ENCODE measurements at places on chromosomes 2 and 18.

- DNase-seq: no peak
Measured at GRCh38 chr2:190811811-190812210, 68.8 kb upstream of the GLS start.

GRCh38 chr18:42883169-42883568 lies 232.3 kb downstream of the RIT2 start:
- no peak for DNase-seq

DNA sequence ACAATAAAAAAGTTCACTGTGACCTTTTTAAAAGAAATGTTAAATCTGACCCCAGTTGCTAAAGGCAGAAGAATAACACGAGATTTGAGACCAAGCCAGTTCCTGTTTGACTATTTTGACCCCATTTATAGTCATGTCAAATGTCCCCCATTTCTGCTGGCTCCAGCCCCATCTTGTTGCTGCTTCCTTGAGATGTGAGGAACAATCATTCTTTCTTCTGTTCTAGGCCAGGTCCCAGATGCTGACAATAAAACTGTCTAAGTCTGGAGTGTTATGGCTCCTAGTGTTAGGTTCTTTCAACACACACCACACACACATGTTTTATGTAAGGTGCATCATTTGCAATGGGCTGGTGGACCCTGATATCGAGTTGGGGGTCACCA lies 92.0 kb upstream of the CYP1B1 start:
- no peak for DNase-seq

- no peak for DNase-seq
Measured at GRCh38 chr2:174878537-174879147, 114.4 kb upstream of the CHRNA1 start.

GRCh38 chr18:62959481-62959880 lies 244.1 kb downstream of the PHLPP1 start:
- DNase-seq: no peak

- DNase-seq: no peak
Measured at GRCh38 chr2:58427572-58428095, 186.5 kb upstream of the FANCL start.

DNA sequence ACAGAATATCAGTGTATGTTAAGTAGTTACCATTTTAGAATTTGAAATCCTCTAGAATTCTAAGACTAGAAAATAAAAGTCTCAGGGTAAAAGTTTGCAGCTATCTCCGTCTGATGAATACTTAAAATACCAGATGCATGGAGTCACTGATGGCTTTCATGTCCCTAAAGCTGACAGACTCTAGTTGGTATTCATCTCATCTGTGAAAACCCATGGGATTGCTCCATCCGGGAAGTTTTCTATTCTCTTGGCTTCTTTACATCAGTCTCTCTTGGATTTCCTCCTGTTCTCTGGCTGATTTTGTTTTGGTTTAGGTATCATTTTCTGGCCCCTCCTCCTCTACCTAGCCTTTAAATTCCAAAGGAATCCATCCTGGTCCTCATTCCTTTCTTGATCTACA lies 465.6 kb upstream of the POU3F3 start:
- DNase-seq: no peak

DNA sequence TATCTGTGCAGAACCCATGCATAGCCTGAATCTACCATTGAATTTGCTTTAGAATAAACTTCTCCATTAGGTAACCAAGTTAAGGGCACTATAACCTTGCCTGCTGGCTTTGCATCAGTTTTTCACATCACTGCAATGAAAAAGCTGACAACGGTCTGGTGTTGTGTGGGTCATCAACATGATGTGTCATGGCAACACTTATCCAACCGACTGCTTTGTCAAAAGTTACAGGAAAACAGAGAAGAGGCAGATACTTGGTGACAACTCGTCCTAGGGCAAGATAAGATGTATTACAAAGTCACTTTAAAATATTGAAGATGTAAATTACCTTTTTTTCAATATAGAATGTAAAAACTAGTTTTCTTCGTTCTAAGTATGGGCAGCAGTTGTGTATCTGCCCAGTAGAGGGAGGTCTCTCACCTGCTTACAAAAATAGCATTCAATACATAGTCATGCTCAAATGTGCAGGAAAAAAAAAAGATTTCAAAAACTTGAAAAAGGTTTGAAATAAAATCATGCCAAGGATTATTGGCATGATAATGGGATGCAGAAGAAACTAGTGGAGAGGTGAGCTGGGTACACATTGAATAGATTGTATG lies 96.3 kb downstream of the EVA1A start:
- no peak for DNase-seq

DNA sequence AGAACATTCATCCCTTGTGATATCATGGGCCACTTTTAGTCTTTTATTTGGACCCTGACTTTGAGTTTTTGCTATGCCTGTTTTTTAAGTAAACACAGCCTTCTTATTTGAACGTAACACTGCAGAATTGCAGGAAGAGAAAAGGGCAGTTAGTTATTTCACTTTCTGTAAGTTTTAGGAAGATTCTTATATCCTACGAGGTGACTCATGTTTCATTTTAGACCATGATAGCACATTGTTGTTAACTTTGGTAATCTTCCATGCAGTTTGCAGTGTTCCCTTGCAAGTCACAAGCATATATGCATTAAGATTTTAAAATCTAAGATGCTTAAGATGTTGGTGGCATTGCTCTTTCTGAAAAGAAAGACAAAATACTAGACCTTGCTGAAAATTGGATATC lies 128.6 kb upstream of the EPC2 start:
- DNase-seq: no peak

GRCh38 chr2:10493634-10494281 lies 45.6 kb upstream of the ODC1 start:
- DNase-seq: peak; percentile 70

DNA sequence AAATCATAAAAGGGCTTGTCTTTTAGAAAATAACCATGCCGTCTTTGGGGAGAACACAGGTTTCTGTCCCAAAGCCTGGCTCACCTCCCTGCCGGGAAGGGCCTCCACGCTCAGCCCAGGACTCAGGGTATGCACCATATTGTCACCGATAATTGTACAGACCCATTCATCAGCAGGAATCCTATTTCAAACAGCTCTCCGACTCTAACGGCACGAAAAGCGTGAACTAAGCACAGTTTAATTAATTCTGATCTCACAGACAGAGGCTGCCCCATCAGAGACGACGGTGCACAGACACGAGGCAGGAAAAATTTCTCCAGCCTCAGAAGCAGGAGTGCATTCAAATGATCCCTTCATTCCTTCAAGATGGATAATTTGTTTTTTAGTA lies 276.2 kb downstream of the MYCN start:
- DNase-seq: no peak

GRCh38 chr2:172446474-172447063 lies 19.2 kb downstream of the ITGA6 start:
- DNase-seq: no peak

- no peak for DNase-seq
Measured at GRCh38 chr2:48946449-48947048, 191.0 kb upstream of the LHCGR start.

GRCh38 chr2:174897286-174897685 lies 107.9 kb downstream of the CHN1 start:
- no peak for DNase-seq

DNA sequence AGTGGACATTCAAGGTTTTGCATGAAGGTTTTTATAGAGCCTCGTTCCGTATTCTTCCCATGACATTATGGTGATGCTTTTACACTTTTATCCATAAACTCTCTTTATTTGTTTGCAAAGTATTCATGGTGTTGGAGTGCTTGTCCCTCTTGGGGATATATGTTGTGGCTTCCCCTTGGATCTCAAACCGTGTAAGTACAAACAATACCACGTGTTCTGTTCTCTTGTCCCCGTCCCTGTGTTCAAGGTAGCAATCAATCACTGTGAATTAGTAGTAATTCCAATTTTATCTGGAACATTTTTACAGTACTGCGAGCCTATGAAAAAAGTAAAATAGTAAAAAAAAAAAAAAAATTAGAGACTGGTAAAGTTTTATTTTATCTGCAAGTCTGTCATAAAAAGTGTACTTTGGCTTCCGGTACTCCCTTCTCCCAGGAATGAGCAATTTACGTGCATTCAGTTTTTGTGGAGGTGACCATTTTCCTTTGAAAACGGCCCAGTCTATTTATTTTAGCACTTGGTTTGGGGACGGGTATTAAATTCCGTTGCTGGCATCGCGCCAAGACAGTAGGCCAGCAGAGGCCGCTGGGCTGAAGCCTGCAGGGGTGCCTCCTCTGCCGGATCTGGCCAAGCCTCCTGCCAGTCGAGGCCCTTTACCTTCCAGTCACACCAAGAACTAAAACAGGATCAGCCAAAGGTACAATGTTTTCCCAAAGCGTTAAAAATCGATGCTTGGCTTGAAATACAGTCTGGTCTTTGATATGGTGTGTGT lies 175.7 kb downstream of the SOCS6 start:
- no peak for DNase-seq

- DNase-seq: no peak
Measured at GRCh38 chr2:194819367-194819766, 837.7 kb upstream of the SLC39A10 start.

DNA sequence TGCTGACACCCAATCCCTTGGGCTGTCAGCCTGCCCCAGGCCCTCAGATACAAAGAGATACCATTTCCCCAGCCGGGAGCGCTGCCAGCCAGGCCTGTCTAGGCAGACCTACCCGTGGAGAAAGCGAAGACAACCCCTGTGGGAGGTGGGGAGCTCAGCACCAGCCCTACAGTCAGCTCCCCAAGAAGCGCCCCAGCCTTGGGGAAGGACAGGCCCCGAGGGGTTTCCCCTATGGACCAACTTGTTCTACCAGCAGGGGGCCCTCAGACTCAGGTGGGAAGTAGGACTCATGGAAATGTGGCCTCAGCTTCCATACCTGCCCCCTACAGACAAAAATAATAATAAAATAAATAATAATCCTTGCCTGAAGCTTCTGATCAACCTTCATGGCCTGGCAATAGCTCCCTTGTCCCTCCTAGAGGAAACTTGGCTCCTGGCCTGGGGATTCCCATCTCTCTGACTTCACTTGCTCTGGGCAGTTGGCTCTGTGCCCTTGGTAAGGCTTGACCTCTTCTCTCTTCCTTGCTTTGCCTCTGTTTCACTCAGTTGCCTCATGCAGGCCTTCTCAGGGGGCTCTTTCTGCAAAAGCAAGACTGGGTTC lies 7.0 kb downstream of the SLC35F6 start:
- no peak for DNase-seq

DNA sequence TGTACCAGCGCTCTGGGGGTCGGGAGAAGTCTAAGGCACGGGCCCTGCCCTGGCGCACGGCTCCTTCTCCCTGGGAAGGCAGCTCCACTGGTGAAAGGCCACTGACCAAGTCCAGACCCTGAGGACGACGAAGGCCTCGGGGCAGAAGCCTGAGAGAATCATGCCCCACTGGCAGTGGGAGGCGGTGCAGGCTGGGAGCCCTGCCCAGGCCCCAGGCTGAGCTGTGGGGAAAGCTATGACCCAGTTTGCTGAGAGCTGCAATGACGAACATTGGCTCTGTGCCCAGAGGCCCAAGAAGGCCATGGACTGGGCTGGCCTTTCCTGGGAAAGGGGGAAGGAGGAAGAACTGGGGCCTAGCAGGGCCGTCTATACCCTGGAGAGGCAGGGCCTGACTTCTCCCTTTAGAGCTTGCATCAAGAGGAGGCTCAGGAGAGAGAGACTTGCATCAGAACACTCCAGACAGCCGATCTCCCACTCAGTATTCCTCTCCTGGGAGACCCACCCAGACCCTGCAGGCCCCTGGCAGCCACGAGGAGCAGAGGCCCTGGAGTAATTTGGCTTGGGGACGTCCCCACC lies 32.9 kb downstream of the HS1BP3 start:
- no peak for DNase-seq

Measured in activated CD8-positive, alpha-beta memory T cell treated with anti-CD3 and anti-CD28 coated beads for 1 hour (primary cell).